Fibroblast of villous mesenchyme (primary cell): ENCODE measurements at places on chromosomes 6 and 20. TPM values are rescaled to one million over a fixed set of nuclear protein-coding genes. Genes with fewer than 3 reads are reported as not detected.
A peak's percentile ranks its signal among the peaks of the same experiment; 100 is the strongest.

DNA sequence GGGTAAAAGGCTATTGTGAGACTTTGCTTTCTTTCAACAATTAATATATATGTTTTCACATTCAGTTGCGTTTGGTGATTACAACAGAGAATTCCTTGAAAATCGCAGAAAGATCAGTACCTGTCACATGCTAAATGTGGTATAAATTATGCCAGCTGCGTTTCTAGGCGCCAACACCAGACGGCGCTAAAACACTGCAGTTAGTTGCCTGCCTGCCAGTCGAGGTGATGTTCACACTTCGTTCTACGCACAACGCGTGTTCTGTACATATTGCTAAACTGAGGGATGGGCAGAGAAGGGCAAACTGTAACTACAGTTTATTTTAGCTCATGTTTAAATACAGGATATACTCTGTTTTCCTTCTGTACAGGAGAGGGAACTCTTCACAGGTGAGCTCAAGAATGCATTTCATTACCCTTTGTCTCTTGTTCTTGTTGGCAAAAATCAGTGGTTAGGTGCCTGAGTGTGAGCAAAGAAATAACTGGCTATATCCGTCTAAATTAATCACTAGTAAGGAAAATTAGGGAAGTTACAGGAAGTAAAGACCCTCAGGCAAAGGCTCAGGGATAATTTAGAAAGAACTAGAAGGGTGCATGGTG is 100.1 kb upstream of the RGS17 start:
- peak; percentile 54 for DNase-seq

DNA sequence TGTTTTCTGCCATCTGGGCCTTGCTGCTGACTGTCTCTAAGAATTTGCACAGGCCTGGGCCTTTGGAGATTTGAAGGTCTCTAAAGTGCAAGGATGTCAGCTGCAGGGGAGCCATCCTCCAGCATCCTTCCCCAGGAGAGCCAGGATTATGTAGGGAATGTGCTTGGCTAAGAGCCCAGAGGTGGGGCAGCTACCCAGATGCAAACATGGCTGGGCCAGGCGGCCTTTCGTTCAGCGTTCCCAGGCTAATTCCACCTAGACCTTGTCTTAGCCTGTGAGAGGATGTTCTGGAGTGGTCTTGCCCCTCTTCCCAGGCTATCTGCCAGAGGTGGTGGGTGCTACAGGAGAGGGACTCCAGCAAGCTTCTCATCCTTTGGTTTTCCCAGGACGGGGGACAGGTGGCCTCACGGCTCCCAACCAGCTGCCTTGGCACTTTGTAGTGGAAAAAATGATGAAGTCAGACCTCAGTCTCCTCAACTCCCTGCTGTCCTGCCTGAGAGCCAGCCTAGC is 7.7 kb upstream of the PTGIS start:
- DNase-seq: peak; percentile 39

DNA sequence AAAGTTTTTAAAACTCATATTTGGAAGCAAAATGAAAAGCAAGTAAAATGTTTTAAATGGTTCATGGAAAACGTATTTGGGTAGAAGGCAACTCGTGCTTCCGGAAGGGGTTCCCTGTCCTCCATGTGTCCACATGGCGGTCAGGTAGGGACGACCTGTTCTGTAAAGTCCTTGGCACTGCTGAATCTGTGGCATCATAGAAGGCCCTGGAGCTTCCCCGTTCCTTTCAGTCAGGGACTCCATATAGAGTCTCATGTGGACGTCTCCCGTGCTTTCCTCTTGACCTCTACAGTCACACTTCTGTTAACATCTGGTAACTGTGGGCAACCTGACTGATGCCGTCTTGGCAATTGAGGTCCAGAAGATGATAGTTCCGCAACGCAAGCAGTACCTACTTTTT is 11.4 kb downstream of the DYNLT1 start:
- DNase-seq: no peak

GRCh38 chr20:25537890-25538289 is 47.4 kb downstream of the NINL start:
- no peak for DNase-seq

- peak; percentile 36 for DNase-seq
These were observed 1.8 kb downstream of the GJA1 start for GRCh38 chr6:121436960-121437850.

DNA sequence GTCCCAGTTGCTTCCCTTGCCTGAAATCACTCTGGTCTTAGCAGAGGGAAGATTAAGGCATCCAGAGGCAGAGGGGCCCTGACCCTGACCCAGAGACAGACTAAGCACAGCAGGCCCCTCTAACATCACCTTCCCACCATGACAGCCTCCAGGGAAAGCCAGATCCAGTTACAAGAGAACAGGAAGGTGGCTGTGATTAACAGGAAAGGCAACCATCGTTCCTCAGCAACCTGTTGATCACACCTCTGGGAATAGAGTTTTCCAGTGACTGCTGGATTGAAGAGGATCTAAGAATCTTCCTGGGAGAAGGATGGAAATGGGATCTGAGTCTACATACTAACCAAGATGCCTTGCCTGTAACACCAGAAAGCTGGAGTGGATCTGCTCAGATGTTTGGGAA is 5.2 kb upstream of the TREM1 start:
- DNase-seq: no peak

- DNase-seq: no peak
These were observed 51.0 kb downstream of the RPS12 start for GRCh38 chr6:132865364-132865763.

GRCh38 chr6:157991067-157991432 is 9.4 kb downstream of the SYNJ2 start:
- DNase-seq: no peak

DNA sequence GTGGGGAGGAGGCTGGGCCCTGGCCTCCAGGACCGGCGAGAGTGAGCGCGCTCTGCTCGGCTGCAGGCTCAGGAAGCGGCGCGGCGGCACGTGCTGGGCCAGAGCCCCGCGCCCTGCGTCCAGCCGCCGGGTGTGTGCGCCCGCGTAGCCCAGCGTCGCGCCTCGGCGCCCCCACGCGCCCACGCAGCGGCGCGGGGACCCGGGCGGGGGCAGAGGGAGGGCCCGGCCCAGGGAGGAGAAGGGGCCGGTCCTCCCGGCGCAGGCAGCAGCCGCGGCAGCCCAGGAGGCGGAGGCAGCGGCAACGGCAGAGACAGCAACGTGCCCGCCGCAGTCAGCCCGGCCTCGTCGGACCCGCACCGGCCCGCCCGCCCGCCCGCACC is at the start of gene EYA2:
TSS of gene EYA2 (plus strand) at position 265 of the 380 bp plus-strand sequence. CDS start 95,168 bp downstream, outside the sequence.
- no peak for DNase-seq

GRCh38 chr6:22095836-22096235 is 201.0 kb downstream of the PRL start:
- DNase-seq: peak; percentile 67

DNA sequence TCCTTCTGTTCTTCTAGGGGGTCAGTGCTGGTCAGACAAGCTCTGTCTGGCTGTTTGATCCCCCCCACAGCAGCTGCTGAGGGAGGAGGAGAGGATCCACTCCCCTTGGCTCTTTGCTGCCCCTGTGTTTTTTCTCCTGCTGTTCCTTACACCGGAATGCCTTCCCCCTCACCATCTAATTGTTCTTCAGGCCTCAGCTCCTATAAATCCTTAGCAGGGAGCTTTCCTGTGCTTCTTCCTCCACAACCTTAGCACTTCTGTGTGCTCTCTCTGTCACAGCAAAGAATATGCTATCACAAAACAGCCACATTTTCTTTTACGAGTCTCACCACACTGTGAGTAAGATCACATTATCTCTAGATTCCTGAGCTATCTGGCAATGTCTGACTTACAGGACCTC is 196.6 kb downstream of the OTOR start:
- no peak for DNase-seq

GRCh38 chr6:139175389-139175948 is 40.6 kb downstream of the HECA start:
- no peak for DNase-seq

DNA sequence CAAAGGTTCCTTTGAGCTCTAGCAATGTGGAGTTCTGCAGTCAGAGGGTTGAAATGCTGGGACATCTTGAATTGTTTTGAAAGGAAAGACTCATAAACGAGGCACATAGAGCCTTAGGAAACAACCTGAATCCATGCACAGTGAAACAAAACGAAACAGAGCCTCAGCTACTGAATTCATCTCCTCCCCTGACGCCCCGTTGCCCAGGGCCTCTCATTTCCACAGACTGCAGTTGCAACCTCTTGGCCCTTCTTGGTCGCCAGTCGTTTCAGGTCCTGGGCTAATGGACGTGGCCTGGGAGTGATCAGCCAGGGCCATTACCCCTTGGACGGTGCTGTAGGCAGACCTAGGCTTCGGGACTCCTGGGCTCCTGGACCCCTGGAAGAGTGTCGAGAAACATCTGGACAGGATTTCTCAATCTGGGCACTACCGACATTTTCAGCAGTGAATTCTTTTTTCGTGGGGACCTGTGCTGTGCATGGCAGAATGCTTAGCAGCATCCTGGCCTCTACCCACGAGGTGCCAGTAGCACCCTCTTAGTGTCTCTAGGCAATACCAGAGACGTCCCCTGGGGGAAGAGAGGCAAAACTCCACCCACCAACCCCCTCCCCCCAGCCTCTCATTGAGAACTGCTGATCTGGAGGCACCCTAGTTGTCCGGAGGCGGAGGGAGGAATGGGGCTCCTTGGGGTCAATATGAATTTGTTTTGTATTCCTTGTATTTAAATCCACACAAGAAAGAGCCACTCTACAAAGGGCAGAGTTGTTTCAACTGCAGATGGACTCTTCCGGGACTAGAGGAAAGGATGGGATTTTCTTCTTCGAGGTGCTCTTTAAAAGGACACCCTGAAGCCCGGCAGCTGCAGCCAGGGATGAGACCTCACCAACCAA is 50.2 kb downstream of the TMEM242 start:
- DNase-seq: peak; percentile 42

DNA sequence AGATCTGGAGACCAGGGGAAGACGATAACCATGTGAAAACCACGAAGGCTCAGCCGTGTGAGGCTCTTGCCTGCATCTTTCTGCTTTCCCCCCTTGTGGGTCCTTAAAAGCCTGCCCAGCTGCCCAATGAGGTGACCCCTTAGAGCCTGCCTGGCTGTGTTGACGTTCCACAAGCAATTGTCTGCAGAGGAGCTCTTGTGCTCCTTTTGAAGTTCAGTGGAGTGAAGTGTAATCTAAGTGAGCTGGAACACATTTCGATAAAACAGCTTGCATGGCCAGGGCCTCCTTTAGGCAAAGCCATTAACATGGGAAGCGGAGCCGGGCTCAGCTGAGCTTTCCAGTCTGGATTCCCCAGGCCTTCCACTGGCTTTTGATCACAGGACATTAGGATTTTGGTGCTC is 27.3 kb upstream of the TCP11 start:
- DNase-seq: no peak

- no peak for DNase-seq
These were observed 138.7 kb upstream of the BACH2 start for GRCh38 chr6:90435207-90435899.

- no peak for DNase-seq
These were observed 47.1 kb upstream of the TMX4 start for GRCh38 chr20:8066662-8067061.

DNA sequence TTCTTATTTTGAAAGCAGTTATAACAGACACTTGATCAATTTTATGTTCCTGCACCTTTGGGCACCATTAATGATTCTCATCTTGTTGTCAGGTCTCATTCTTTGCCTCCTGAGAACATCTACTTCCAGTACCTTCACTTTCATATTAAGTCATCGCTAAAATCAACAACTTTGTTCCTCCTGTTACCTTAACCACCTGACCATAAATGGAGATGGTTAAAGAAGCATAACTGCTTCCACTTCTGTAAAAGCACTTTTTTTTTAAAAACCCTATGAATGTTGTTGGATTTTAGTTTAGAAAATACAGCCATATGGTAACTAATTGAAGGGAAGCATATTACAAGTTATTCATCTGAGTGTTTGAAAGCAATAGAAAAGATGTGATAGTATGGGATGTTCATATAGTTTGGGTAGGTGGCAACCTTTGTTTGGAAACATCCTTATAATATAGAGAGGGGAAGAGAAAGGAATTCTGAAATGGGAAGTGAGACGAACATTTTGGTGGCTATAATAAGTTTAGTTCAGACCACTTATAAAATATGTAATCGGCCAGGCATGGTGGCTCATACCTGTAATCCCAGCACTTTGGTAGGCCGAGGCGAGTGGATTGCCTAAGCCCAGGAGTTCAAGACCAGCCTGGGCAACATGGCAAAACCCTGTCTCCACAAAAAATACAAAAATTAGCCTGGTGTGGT is 53.9 kb downstream of the AFG1L start:
- no peak for DNase-seq

- no peak for DNase-seq
These were observed 22.6 kb downstream of the NOL4L start for GRCh38 chr20:32562495-32562911.

- DNase-seq: no peak
These were observed 557 bp upstream of the DYNLRB1 start for GRCh38 chr20:34515484-34516246.

DNA sequence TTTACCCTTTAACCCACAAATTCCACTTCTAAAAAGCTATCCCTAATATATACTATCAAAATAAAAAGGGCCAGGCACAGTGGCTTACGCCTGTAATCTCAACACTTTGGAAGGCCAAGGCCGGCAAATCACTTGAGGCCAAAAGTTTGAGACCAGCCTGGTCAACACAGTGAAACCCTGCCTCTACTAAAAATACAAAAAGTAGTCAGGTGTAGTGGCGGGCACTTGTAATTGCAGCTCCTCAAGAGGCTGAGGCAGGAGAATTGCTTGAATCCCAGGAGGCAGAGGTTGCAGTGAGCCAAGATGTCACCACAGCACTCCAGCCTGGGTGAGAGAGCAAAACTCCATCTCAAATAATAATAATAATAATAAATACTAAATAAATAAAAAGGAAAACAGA is 82.5 kb downstream of the TRIM27 start:
- no peak for DNase-seq

The THEMIS gene
- total RNA-seq: under 0.01 TPM in 1 of 2 replicates, not detected in the other

The MLN gene
- total RNA-seq: not detected in 2 replicates

The IL20RA gene
- total RNA-seq: 0.43 and 1.3 TPM in 2 replicates

The C20orf204 gene
- 0.43 and 0.97 TPM in 2 replicates for total RNA-seq

The VSX1 gene
- not detected in 2 replicates for total RNA-seq

The SSTR4 gene
- total RNA-seq: not detected in 2 replicates

The MATN4 gene
- total RNA-seq: not detected in 2 replicates

The DZANK1 gene
- 0.64 and 1.3 TPM in 2 replicates for total RNA-seq

The CASS4 gene
- 1.3 and 3.5 TPM in 2 replicates for total RNA-seq
